HS-27A (cell line): ENCODE measurements at places on chromosomes 6 and 20.

GRCh38 chr6:107965746-107966145 lies 7.7 kb upstream of the SEC63 start:
- no peak for DNase-seq

- no peak for DNase-seq
Observed at GRCh38 chr20:53656293-53657202, 62.9 kb upstream of the ZNF217 start.

DNA sequence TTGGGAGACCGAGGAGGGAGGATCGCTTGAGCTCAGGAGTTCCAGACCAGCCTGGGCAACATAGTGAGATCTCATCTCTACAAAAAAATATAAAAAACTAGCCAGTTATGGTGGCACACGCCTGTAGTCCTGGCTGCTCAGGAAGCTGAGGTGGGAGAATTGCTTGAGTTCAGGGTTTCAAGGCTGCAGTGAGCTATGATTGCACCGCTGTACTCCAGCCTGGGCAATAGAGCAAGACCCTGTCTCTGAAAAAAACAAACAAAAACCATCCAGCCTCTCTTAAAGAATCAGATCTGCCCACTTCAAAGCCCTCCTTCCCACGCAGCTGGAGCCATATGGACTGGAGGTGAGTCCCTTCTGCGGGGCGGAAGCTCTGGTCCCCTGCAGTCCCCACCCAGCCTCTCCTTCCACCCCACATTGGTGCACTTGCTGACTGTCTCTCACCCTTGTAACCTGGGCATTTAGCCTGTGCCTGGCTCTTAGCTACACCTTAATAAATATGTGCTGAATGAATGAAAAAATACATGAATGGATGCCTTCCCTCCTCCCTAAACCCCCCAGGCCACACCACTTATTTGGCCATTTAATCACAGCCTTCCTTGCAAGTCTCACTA lies 7.2 kb upstream of the PARD6B start:
- DNase-seq, result no peak

DNA sequence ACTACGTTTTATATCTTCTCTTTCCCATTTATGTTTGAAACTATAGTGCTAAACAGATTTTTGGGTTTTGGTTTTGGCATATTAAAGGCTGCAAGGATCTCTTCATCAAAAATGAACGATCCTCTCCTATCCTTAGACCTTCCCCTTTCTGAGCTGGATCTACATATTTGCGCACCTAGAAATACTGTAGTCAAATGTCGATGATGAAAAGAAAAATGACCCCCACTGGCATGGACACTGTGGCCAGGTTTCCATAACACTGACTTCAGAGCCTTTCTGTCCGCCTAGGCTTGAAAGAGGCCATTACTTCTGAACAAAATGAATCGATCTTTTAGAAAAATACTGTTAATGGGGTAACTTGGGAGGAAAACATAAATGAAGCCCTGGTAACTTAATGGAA lies 5.8 kb downstream of the FLRT3 start:
- no peak for DNase-seq

- peak; percentile 8 for DNase-seq
Observed at GRCh38 chr6:77178821-77179220, 284.5 kb downstream of the HTR1B start.

DNA sequence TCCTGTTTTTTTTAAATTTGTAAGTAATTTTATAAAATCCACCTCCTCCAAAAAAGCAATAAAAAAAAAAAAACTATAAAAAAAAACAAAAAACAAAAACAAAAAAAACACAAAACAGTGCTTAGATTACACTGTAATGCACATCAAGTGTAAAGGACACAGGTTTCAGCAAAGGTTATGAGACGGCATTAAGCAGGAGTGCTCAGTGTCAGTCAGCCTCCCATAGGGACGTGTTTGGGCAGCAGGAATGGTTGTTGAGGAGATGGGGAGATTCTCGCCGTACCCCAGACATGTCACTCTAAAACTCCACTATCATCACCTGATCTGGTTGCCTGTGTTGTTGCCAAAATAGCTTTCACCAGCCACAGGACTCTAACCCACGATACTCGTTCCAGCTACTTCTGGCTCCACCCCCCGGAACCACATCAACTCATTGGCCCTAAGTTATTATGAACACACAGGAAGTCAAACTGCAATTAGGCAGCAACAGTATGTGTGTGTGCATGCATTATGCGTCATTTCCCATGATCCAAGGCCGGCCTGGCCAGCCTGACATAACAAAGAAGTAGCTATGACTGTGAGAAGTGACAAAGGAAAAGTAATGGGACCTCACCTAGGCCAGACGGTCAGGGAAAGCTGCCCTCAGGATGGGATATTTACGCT lies 28.7 kb downstream of the ECT2L start:
- DNase-seq, result no peak

DNA sequence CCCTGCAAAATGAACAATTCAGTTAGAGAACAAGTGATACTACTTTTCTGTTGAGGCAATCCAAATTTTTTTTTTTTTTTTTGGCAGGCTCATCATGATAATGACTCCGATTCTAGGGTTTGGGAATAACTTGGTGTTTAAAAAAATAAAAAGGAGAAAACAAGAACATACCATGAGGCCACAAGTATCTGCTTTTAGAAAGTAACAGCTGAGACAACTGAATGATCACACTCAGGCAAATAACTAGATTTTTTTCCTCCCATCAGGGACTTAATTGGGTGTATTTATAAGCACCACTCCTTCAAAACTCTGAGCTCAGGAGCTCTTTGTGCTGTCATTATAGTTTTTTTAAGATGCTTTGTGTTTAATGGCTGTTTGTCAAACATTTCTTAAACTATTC lies 29.6 kb downstream of the PAK5 start:
- no peak for DNase-seq

GRCh38 chr6:33632558-33633039 lies 11.5 kb downstream of the ITPR3 start:
- no peak for DNase-seq
